ENCODE measurements at places on chromosomes 3 and 15.

DNA sequence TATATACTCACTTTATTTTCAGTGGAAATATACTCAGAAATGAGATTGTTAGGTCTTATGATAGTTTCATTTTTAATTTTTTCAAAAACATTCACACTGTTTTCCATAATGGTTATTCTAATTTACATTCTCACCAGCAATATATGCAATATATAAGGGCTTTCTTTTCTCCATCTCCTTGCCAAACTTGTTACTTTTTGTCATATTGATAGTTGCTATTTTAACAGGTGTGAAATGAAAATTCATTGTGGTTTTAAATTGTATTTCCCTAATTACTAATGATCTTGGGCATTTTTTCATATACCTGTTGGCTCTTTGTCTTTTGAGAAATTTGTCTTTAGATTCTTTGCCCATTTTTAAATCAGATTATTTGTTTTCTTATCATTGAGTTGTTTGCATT, 325.2 kb downstream of the DIPK2A start:
- H3K4me3 ChIP-seq: no peak overlapping the region
- no peaks in the 10 kb centered on the region for H3K27me3 ChIP-seq
- H3K36me3 ChIP-seq: no peaks in the 10 kb centered on the region
- no peak overlapping the region for H3K27ac ChIP-seq
- no peaks in the 10 kb centered on the region for H3K4me1 ChIP-seq

- H3K27ac ChIP-seq: no peak overlapping the region
- no peaks in the 10 kb centered on the region for H3K4me1 ChIP-seq
- no peaks in the 10 kb centered on the region for H3K27me3 ChIP-seq
- no peaks in the 10 kb centered on the region for H3K36me3 ChIP-seq
- no peak for DNase-seq
These were observed 87.0 kb upstream of the NECTIN3 start for GRCh38 chr3:110984456-110985250.

GRCh38 chr3:162780313-162780712, 1283.7 kb downstream of the OTOL1 start:
- H3K27me3 ChIP-seq: peaks cover 4% of the 10 kb centered on the region
- H3K4me3 ChIP-seq: no peak overlapping the region
- H3K36me3 ChIP-seq: no peaks in the 10 kb centered on the region
- no peak for DNase-seq

DNA sequence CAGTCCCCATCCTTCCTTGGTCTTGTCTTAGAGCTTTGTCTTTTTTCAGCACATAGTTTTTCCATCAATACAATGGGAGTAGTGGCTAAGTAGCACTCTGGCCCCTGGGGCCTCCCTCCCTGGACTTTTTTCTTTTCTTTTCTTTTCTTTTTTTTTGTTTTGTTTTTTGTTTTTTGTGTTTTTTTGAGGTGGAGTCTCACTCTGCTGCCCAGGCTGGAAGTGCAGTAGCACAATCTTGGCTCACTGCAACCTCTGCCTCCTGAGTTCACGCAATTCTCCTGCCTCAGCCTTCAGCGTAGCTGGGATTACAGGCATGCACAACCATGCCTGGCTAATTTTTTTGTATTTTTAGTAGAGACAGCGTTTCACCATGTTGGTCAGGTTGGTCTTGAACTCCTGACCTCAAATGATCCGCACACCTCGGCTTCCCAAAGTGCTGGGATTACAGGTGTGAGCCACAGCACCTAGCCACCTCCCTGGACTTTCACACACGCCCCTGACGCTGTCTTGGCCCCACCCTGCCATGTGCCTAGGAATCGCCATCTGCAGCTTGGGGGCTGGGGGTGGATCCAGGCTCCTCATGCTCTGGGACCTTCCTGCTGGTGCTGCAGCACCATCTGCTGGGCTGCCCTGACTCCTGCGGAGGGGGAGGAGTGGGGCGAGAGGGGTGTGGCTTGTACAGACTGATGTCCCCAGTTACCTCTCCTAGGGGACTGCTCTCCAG, 2.8 kb downstream of the C15orf39 start:
- H3K27me3 ChIP-seq: no peaks in the 10 kb centered on the region
- H3K4me3 ChIP-seq: peak overlapping the region; percentile 82
- DNase-seq: peak; percentile 92
- peaks cover 15% of the 10 kb centered on the region for H3K4me1 ChIP-seq
- H3K27ac ChIP-seq: peak overlapping the region; percentile 90

DNA sequence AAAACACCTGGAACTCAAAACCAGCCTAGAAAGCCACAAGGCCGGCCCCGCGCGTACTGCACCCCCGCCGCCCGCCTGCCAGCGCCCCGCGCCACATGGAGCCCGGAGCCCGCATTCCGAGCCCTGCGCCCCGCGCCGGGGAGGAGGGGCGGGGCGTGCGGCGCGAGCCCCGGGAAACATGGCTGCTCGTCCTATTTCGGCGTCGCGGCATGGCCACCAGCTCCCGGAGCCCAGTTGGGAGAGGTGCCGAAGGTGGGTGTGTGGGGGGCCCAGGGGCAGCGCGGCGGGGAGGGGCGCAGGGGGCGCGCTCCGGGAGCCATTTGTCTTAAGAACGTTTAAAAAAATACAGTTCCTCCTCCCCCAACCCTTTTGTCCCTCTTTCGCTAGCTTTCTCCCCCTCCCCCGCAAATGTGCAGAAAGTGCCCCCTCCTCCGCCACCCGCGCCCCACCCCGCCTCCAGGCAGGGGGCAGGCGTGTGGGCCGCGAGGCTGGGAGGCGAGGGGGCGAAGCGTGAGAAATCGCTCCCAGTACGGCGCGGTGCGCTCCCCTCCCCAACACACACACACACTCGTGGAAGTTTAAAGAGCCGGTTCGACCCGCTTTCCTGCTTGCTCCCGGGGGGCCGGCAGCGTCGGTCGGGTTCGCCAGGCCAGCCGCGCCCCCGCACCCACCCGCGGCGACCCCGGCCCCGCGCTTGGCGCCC, 2.5 kb downstream of the ANP32A start:
- H3K4me1 ChIP-seq: peaks cover 6% of the 10 kb centered on the region
- DNase-seq: peak; percentile 71
- H3K36me3 ChIP-seq: no peaks in the 10 kb centered on the region
- peak overlapping the region; percentile 89 for H3K4me3 ChIP-seq

- H3K4me1 ChIP-seq: no peaks in the 10 kb centered on the region
- H3K27ac ChIP-seq: no peak overlapping the region
- DNase-seq: no peak
- H3K27me3 ChIP-seq: no peaks in the 10 kb centered on the region
- H3K36me3 ChIP-seq: no peaks in the 10 kb centered on the region
- H3K4me3 ChIP-seq: no peak overlapping the region
These were observed 35.8 kb downstream of the QTRT2 start for GRCh38 chr3:114092151-114093015.

DNA sequence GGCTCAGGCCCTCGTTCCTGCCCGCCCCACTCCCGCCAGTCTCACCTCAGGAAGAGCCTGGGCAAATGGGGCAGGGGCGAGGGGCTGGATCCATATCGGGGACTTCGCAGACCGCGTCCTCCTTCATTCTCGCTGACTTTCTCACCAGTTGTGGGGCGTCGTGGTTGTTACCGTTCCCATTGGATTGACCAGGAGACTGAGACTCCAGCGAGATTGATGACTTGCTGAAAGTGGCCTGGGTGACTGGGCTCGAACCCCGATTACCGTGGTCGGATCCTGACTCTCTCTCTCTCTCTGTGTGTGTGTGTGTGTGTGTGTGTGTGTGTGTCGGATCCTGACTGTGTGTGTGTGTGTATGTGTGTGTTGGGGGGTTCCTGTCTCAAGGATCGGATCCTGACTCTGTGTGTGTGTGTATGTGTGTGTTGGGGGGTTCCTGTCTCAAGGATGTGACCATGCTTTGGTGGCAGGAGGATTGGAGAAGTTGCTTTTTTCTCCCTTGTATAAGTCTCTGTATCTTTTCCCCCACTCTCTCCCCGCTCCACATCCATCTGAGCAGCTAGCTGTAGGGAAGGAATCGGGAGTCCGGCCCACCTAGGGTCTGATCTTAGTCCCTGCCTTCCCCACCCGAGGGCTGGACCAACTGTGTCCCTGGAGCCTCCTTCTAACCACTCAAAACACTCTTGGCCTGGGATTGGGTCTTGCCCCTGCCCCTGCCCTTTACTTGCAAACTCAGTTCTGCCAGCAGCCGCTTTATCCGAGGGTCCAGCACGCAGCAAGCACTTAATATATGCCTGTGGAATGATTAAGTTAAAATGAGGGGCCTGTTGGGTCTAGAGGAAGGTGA, 603 bp downstream of the PLEKHO2 start:
- H3K4me3 ChIP-seq: peak overlapping the region; percentile 59
- H3K27me3 ChIP-seq: no peaks in the 10 kb centered on the region
- peak overlapping the region; percentile 61 for H3K27ac ChIP-seq
- no peaks in the 10 kb centered on the region for H3K36me3 ChIP-seq

GRCh38 chr3:45864760-45865519, 21.4 kb upstream of the CCR9 start:
- no peaks in the 10 kb centered on the region for H3K36me3 ChIP-seq
- H3K27ac ChIP-seq: no peak overlapping the region
- no peak overlapping the region for H3K4me3 ChIP-seq
- H3K27me3 ChIP-seq: no peaks in the 10 kb centered on the region
- no peak for DNase-seq
- H3K4me1 ChIP-seq: no peaks in the 10 kb centered on the region

DNA sequence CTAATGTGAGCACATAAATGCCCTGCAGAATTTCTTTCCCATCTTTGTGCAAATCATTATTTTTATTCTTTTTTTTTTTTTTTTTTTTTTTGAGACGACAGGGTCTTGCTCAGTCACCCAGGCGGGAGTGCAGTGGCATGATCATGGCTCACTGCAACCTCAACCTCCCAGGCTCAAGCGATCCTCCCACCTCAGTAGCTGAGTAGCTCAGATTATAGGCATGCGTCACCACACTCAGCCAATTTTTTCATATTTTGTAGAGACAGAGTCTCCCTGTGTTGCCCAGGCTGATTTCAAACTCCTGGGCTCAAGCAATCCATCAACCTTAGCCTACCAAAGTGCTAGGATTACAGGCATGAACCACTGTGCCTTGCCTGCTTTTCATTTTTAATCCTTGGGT, 22.9 kb downstream of the DAG1 start:
- H3K4me3 ChIP-seq: no peak overlapping the region
- H3K4me1 ChIP-seq: peaks cover 14% of the 10 kb centered on the region
- no peaks in the 10 kb centered on the region for H3K36me3 ChIP-seq
- no peak overlapping the region for H3K27ac ChIP-seq
- H3K27me3 ChIP-seq: no peaks in the 10 kb centered on the region

GRCh38 chr15:48385031-48385830, 54.0 kb downstream of the DUT start:
- H3K36me3 ChIP-seq: no peaks in the 10 kb centered on the region
- no peak overlapping the region for H3K4me3 ChIP-seq
- H3K27me3 ChIP-seq: no peaks in the 10 kb centered on the region
- DNase-seq: no peak
- no peak overlapping the region for H3K27ac ChIP-seq

DNA sequence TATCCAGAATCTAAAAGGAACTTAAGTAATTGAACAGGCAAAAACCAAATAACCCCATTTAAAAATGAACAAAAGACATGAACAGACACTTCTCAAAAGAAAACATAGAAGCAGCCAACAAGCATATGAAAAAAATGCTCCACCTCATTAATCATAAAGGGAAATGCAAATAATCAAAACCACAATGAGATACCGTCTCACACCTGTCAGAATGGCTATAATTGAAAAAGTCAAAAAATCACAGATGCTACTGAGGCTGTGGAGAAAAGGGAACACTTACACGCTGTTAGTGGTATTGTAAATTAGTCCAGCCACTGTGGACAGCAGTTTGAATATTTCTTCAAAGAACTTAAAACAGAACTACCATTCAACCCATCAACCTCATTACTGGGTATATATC, 220.7 kb downstream of the MEX3B start:
- no peaks in the 10 kb centered on the region for H3K36me3 ChIP-seq
- H3K4me3 ChIP-seq: no peak overlapping the region

DNA sequence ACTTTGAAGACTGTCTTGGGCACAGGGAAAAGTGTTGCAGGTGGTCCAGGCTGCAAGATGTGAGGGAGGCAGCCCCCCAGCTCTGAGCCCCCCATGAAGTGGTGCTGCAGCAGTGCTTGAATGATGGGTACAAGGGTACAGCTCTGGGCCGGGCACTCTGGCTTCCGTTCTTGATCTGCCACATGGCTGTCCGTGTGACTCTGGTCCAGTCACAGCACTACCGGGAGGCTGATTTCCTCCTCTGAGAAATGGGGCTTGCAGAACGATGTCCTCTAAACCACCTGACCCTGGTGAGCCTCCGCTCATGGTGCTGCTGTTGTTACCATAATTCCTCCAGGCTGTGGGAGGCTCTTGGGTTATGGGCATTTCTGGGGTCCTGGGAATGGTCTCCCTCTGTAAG, 75.1 kb downstream of the FBLN2 start:
- no peak overlapping the region for H3K4me3 ChIP-seq
- no peaks in the 10 kb centered on the region for H3K27me3 ChIP-seq
- H3K4me1 ChIP-seq: no peaks in the 10 kb centered on the region

DNA sequence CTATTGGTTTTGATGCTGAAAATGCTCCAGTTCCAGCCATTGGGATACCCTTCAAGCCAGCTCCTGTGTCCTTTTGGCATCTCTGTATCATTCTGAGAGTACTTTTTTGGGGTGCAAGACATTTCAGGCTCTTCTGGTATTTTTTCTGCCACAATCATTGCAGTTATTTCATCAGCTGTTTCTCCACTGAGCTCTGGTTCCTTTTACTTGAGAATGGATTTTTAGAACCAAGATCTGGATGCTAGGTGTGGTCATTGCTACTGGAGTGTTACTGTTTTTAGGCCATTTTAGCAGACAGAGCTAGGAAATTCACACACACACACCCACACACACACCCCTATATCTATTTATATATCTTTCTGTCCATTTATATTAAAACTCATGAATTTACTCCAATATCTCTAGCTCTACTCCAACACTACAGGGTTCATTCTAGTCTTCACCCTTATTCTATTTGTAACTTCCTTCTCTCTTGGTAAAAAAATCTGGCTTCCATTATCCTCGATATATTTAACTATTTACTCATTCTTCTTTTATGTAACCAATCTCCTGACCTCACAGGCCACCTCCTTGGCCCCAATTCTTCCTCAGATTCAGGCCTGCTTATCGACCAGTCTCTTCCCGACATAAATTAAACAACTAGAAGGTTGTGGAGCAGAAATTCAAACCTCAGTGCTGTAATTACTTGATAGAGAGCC, 17.0 kb downstream of the SLC35G2 start:
- H3K27me3 ChIP-seq: no peaks in the 10 kb centered on the region
- H3K36me3 ChIP-seq: no peaks in the 10 kb centered on the region
- no peaks in the 10 kb centered on the region for H3K4me1 ChIP-seq
- DNase-seq: no peak
- no peak overlapping the region for H3K4me3 ChIP-seq
- H3K27ac ChIP-seq: no peak overlapping the region
